ENCODE measurements at places on chromosomes 12 and 14.

GRCh38 chr12:108865169-108865568 lies 7.8 kb upstream of the SSH1 start:
- DNase-seq: no peak
- no peak overlapping the region for H3K4me3 ChIP-seq
- no peak overlapping the region for H3K27ac ChIP-seq
- H3K4me1 ChIP-seq: peaks cover 2% of the 10 kb centered on the region
- H3K36me3 ChIP-seq: no peaks in the 10 kb centered on the region

DNA sequence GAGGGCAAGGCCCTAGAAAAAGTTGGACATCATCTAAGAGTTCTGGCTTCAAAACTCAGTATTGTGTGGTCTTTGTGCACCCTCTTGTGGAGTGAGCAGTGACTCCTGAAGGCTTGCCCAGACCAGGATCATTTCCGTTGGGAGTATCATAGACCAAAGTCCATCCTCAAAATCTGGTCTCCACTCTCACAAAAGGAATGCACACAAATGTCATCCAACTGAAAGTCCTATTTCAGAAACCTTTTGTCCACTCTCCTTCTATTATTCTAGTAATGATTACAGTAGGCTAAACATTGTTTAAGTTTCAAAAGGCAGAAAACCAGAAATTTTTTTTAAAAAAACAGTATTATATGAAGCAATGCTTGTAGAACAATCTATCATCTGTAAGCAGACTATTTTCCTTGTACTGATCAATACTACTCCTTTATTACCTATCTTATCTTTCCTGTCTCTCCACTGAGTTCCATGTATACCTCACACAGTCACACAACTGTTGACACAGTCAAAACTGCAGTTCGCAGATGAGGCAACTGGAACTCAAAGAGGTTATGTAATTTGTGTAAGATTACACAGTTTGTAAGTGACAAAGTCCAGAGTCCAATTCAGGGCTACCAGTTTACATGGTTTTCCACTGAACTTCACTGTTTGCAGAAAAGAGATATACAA lies 41.4 kb downstream of the COX16 start:
- H3K27me3 ChIP-seq: no peaks in the 10 kb centered on the region
- peak; percentile 16 for DNase-seq
- no peak overlapping the region for H3K4me3 ChIP-seq
- H3K4me1 ChIP-seq: no peaks in the 10 kb centered on the region

- H3K4me1 ChIP-seq: no peaks in the 10 kb centered on the region
- peaks cover 24% of the 10 kb centered on the region for H3K27me3 ChIP-seq
- H3K4me3 ChIP-seq: no peak overlapping the region
- H3K36me3 ChIP-seq: no peaks in the 10 kb centered on the region
- no peak overlapping the region for H3K27ac ChIP-seq
- DNase-seq: no peak
Observed at GRCh38 chr14:70237710-70238109, 49.0 kb upstream of the SLC8A3 start.

DNA sequence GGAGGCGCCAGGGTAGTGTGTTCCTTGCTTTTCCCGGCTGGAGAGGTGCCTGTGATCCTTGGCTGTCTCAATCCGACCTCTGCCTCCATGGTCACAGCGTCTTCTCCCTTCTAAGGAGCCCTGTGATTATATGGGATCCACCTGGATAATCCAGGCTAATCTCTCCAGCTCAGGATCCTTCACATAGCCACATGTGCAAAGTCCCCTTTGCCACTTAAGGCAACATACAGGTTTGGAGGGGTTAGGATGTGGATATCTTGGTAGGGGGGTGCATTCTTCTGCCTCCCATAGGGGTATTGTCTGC lies 1.2 kb upstream of the HVCN1 start:
- H3K27me3 ChIP-seq: no peaks in the 10 kb centered on the region
- H3K36me3 ChIP-seq: no peaks in the 10 kb centered on the region
- DNase-seq: no peak
- H3K4me1 ChIP-seq: peaks cover 32% of the 10 kb centered on the region
- H3K27ac ChIP-seq: peak overlapping the region; percentile 7

GRCh38 chr14:106530423-106531107 lies 1004.2 kb downstream of the TMEM121 start:
- peak; percentile 53 for DNase-seq
- H3K27ac ChIP-seq: no peak overlapping the region
- no peaks in the 10 kb centered on the region for H3K36me3 ChIP-seq
- H3K4me1 ChIP-seq: peaks cover 3% of the 10 kb centered on the region
- H3K4me3 ChIP-seq: no peak overlapping the region

GRCh38 chr14:100822013-100822412 lies 3.9 kb upstream of the MEG3 start:
- H3K27me3 ChIP-seq: peaks cover 24% of the 10 kb centered on the region
- peaks cover 13% of the 10 kb centered on the region for H3K4me1 ChIP-seq
- no peak for DNase-seq
- H3K36me3 ChIP-seq: no peaks in the 10 kb centered on the region

DNA sequence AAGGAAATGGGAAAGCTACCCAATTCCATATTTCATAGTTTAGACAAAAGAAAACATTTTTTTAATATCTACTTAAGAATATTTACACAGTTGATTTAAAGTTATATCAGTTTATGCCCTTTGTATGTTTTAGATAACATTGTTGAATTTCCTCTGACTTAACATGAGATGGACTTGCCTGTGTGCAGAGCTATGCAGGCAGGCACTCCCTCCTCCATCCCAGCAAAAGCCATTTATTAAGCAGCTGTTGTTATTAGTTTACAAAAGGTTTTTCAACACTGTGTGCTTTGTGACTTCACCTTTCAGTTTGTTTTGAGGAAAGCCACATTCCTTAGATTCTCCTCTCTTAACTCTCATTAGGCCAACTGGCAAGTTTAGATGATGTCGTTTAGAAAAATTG lies 337.5 kb upstream of the PDE3A start:
- H3K4me1 ChIP-seq: no peaks in the 10 kb centered on the region
- no peak overlapping the region for H3K27ac ChIP-seq

DNA sequence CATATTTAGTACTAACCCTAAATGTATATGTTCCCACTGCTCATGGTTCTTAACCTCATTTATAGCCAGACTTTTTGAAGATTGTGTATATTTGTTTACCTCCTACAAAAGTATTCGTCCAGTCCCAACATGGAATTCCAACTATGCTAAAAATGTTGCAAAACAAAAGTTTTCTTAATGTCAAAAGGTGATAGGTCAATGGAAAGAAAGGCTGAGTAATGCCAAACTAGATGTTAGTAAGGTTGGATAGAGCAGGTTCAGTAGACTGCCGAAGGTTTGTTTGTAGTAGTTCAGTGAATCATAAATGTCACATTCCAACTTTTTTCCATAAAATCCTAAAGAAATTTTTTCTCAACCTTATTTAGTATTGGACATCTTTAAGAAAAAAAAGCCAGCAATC lies 874.5 kb downstream of the FLRT2 start:
- no peak overlapping the region for H3K4me3 ChIP-seq
- H3K27ac ChIP-seq: no peak overlapping the region
- DNase-seq: no peak
- H3K36me3 ChIP-seq: no peaks in the 10 kb centered on the region
- no peaks in the 10 kb centered on the region for H3K4me1 ChIP-seq

DNA sequence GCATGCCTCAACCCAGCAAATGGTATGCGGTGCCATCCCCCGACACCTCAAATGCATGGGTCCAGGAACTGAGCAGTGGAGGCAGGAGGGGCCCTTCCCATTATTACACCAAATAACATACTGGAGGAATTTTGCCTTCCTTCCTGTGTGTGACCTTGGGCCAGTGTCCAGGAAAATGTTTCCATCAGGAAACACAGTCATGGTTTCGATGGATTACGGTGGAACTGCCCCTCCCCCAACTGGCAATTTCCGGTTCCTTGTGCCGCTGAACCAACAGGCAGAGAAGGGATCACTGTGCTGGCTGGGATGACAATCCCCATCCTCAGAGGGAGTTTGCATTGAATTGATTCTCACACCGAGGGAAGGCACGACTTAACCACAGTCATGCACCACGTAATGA lies 9.1 kb upstream of the CDC42BPB start:
- no peaks in the 10 kb centered on the region for H3K4me1 ChIP-seq
- no peak overlapping the region for H3K27ac ChIP-seq
- no peak for DNase-seq
- no peak overlapping the region for H3K4me3 ChIP-seq
- no peaks in the 10 kb centered on the region for H3K36me3 ChIP-seq

GRCh38 chr12:124109760-124110159 lies 136.7 kb downstream of the ZNF664 start:
- no peak overlapping the region for H3K4me3 ChIP-seq
- no peaks in the 10 kb centered on the region for H3K4me1 ChIP-seq
- no peaks in the 10 kb centered on the region for H3K27me3 ChIP-seq
- DNase-seq: peak; percentile 31
- no peak overlapping the region for H3K27ac ChIP-seq
- H3K36me3 ChIP-seq: no peaks in the 10 kb centered on the region
